ENCODE measurements at places on chromosomes 2 and 18.

- no peak for DNase-seq
These were observed 575.5 kb downstream of the LRRTM4 start for GRCh38 chr2:76946631-76947145.

- no peak for DNase-seq
These were observed 49.5 kb downstream of the CAPN13 start for GRCh38 chr2:30757749-30758148.

GRCh38 chr2:227848146-227848545 lies 23.3 kb upstream of the DAW1 start:
- DNase-seq, result no peak

- DNase-seq, result peak; percentile 12
These were observed 6.3 kb upstream of the TEX261 start for GRCh38 chr2:71000780-71001591.

DNA sequence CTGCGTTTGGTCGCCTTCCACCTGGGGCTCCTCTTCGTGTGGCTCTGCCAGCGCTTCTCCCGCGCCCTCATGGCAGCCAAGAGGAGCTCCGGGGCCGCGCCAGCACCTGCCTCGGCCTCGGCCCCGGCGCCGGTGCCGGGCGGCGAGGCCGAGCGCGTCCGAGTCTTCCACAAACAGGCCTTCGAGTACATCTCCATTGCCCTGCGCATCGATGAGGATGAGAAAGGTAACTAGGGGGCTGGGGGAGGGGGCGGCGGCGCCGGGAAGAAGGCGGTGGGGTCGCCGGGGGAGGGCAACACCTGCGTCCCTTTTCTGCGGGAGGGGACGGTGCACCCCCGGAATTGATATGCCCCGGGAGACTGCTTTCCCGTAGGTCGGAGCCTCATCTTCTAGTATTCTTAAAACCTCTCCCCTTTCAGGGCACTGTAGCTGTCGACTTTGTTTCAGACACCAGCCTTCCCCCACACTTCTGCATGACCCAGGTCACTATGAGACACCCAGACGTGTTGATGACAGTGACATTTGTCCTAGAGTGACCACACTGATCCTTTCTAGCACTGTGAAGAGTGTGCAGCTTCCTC lies 755 bp downstream of the SPAST start:
- DNase-seq, result no peak

All from NCI-H2029 treated with DMSO at 0.1 percent for 48 hours (cell line).